ENCODE measurements at places on chromosomes 5 and 9. TPM values are rescaled to one million over a fixed set of nuclear protein-coding genes. Genes with fewer than 3 reads are reported as not detected.

The HTR1A gene
- not detected for total RNA-seq

The ZNG1A gene
- total RNA-seq = 55.5 TPM

The RASEF gene
- not detected for total RNA-seq

The TAF1L gene
- total RNA-seq = not detected

The SH3TC2 gene
- not detected for total RNA-seq

The MYORG gene
- total RNA-seq = 0.36 TPM

The DNAJB5 gene
- 9.9 TPM for total RNA-seq

Measured in GM12878 (cell line).